ENCODE measurements at places on chromosomes 2 and 18.

- DNase-seq = no peak
Observed at GRCh38 chr2:240146141-240146561, 5.7 kb upstream of the OTOS start.

- DNase-seq = no peak
Observed at GRCh38 chr2:207072571-207072970, 93.2 kb downstream of the KLF7 start.

GRCh38 chr2:159728629-159729028 is 16.3 kb downstream of the MARCHF7 start:
- DNase-seq = no peak

DNA sequence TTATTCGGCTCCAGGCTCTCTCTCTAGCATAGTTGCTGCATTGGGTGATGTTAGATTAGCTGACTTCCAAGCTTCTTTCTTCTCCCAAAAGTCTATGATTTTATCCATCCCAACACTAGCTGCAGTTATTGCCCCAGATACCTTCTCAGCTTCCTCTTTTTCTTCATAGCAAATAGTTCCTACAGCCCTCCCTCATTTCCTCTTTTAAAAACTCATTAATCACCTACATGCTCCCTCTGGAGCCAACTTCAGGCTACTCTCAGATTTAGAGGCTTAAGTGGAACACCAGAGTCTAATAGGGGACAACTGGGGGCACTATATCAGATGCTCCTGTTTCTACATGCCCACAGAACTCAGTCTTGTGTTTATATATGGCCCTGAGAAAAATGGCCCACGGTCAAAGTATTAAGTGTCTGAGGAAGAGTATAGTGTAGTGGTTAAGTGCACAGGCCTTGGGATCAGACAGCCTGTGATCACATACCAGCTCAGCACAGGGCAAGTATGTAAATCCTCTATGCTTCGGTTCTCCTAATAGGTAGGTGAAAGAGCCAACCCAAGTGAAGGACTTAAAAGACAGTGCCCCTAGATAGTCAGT is 241.9 kb upstream of the SLC14A2 start:
- no peak for DNase-seq

DNA sequence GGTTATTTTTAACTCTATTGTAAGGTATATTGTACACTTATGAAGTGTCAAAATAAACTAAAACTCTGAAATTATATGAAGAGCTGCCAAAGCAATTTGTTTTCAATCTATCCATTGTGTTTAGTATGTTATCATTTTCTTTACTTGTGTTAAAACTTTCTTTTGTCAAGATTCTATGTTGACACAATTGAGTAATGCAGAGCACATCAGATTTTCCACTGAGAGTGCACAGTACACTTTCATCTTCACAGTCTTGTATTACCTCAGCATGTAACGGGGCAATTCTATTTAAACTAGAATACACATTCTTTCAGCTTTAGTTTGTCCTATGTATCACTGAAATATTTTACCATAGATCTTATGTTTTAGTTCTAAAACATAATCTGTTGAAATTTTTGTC is 304.4 kb upstream of the ZC3H15 start:
- DNase-seq = no peak

DNA sequence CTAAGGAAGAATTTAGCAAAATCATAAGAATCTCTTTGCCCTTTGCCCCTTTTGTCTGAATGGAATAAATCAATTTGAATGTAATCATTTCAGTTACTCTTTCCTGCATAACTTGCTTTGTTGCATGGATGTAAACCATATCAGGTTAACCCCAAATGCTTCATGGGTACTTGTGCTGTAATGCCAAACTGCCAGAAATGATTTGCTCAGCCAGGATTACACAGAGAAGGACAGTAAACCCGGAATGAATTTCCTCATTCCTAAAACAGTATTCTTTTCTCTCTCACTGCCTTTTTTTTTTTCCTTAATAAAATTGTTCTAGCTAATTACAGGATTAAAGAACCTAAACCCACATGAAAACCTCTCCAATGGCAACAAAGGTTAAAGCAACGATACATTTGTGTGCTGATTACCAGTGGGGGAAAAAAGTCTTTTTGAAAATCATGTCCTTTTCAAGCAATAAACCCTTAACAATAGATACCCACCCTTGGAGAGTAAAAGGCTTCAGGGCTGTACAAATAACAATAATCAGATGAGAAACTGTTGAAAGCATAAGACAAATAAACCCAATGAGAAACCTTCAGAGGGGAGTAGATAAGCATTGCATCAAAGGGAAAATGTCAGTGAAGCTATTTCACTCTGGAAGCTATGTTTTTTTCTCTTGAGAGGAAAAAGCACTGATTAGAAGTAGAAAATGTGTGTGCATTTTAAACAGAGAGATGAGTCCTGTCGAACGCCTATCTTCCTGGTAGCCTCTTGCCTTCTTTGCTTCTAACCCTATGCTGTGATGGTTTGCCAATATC is 275.3 kb downstream of the CDH2 start:
- no peak for DNase-seq

GRCh38 chr2:223169830-223170605 is 118.0 kb downstream of the KCNE4 start:
- DNase-seq = no peak

- DNase-seq = no peak
Observed at GRCh38 chr2:191176801-191177438, 26.1 kb upstream of the STAT4 start.

DNA sequence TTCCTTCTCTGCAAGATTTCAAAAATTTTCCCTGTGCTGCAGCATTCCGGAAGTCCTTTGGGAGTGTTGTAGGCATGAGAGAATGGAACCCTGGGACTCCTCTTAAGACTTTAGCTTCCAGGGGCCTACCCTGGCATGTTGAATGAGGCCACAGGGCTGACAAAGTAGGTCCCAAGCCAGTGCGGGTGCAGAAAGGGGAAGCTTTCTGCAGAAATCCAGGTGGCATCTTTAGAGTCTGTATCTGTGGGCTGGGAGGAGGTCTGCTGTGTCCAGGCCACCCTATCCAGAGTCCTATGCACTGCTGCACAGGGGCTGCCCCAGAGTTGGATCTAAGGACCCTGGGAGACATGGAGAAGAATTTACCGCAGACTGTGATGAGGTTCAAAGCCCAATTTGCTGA is 1.9 kb upstream of the SIX2 start:
- DNase-seq = no peak

DNA sequence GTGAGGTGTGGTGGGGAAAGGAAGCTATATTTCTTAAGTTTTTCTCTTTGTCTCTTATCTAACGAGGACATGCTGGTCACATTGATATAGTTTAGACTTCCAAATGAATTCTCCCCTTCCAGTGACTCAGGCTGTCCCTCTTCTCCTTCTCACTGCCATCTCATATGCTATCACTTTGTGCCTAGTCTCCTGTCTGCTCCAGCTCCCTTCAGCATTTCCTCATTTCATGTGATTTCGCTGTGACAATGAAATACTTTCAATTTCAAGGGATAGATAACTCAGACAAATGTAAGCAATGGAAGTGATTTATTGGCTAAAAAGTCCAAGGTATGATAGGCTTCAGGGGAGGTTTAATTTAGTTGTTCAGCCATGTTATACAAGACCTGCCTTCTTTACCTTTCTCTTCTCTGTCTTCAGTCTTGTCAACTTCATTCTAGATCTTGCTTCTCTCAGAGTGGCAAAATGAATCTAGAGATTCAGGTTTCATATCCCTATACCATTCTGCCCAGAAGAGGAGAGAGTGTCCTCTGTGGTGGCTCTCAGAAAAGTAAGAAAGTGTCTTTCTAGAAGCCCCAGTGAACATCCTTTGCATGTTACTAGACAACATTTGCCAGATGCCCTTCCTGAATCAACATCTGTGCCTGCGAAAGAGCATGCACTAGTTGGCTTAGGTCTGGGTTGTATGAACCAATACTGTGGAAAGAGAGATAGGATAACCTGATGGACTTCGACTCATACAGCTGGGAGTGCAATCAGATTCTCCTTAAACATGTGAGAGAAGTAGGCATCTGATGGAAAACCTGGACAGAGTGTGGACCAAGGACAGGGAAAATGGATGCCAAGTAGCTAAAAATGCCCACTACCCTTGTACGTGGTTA is 29.9 kb upstream of the GPR155 start:
- DNase-seq = no peak

DNA sequence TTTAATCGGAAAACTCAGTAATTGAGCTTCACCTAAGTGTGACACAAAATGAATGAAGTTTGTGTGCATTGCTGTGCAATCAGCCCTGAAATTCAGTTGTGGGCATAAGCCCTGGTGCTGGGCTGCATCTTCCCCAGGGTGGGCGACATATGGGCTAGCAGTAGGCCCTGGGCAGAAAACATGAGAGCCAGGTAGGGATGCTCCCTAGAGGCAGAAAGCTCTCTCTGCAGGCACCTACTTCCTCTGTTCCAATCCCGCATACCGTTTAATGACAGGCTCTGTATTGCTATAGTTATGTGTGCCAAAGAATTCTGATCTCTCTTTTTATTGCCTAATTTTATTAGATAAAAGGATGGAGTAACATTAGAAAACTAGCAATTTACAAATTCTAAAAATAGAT is 456.7 kb downstream of the NRXN1 start:
- DNase-seq = no peak

DNA sequence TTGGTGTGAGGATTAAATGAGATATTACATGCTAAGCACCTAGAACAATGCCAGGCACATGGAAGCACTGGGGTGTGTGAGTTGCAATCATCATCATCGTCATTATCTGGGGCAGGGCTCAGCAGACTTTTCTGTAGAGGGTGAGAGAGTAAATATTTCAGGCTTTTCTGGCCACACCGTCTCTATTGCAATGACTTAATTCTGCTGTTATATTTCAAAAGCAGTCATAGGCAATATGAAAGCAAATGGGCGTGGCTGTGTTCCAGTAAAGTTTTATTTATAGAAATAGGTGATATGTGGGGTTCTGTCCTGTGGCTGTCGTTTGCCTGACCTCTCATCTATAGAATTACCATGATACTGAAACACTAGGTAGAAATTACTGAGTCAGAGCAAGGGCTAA is 60.6 kb downstream of the IL1R2 start:
- no peak for DNase-seq

DNA sequence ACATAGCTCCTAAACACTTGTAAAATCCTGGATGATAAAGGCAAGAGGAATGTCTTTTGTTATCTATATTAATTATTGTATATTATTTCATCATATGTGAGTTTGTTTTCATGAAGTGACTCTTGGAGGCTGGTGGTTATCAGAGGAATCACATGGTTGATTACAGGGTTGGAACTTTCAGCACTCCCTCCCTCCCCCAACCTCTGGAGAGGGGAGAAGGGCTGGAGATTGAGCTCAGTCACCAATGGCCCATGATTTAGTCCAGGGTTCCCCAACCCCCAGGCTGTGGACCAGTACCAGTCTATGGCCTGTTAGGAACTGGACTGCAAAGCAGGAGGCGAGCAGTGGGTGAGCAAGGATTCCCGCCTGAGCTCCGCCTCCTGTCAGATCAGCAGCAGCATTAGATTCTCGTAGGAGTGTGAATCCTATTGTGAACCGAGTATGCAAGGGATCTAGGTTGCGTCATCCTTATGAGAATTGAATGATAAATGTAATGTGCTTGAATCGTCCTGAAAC is 37.7 kb downstream of the FBXO48 start:
- no peak for DNase-seq

- peak; percentile 25 for DNase-seq
Observed at GRCh38 chr2:43222475-43223309, 3.7 kb downstream of the ZFP36L2 start.

DNA sequence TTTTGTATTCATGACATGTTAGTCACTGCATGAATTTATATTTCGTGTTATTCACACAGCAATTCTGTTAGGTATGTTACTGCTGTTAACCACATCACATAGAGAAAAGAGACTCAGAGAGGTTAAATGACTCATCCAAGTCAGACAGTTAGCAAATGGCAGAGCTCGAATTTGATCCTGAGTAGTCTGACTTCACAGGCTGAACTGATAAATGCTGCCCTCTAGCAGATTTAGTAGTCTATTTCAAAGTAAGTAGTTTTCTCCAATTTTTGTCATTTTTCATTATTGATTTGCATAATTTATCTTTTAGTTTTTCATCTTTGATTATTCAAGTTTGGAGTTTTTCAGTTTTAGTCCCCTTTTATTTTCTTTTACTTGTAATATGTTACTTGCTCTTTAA is 58.3 kb downstream of the WDR7 start:
- peak; percentile 23 for DNase-seq

GRCh38 chr18:4293337-4293736 is 161.8 kb downstream of the DLGAP1 start:
- DNase-seq = no peak

- DNase-seq = no peak
Observed at GRCh38 chr2:172782506-172783164, 47.0 kb downstream of the RAPGEF4 start.

DNA sequence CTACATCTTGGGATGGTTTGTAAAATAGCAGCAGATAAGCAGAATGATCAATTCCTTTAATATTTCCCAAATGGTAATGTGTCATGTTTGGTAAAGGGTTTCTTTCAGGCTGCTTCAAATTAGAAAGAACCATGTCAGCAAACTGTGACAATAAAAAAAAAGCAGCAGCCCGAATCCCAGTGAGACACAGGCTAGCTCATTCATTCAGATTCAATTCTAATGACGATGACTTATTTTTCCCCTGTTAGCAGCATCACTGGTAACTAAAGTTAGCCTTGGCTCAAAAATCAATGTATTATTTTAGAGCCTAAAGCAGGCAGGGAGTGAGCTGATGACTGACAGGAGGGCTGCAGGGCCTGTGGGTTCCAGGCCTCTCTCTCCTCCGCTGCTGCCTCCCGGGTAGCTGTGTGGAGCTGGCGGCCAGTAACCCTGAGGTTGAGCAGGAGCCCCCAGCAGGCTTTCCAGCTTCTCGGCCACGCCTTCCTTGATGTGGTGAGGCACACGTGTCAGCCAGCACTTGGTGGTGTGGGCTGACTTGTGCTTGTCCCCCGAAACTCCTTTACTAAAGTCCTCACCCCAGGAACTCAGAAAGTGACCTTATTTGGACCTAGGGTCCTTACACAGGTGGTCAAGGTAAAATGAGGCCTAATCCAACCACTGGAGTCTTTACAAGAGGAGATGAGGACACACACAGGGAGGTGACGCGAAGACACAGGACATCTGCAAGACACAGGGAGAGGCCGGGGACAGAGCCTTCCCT is 120.5 kb upstream of the HS6ST1 start:
- DNase-seq = no peak

GRCh38 chr2:120528051-120528692 is 182.2 kb downstream of the INHBB start:
- DNase-seq = no peak

DNA sequence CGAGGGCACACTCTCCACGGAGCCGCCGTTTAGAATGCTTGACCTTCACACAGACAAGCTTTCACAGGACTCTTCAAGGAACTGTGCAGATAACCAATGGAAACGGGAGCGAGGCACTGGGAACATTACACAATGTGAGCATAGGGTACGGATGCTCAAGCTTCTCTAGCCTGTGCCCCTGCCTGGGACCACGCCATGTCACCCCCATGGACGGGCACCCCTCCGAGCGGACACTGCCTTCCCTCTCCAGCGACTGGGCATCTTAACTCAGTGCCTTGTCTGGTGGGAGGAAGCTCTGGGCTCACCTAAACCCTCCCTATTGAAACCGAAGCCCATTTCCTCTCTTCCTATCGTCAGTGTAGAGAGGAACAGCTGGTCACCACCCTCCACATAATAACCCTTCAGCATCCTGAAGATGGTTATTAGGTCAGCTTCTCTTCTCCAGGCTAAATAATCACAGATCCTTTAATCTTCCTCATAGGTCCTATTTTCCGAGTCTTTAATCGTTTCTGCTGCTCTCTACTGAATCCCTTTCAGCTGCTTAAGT is 626.7 kb downstream of the GALR1 start:
- DNase-seq = no peak

All from T-helper 1 cell (primary cell).